ENCODE measurements at places on chromosomes 4 and X.

DNA sequence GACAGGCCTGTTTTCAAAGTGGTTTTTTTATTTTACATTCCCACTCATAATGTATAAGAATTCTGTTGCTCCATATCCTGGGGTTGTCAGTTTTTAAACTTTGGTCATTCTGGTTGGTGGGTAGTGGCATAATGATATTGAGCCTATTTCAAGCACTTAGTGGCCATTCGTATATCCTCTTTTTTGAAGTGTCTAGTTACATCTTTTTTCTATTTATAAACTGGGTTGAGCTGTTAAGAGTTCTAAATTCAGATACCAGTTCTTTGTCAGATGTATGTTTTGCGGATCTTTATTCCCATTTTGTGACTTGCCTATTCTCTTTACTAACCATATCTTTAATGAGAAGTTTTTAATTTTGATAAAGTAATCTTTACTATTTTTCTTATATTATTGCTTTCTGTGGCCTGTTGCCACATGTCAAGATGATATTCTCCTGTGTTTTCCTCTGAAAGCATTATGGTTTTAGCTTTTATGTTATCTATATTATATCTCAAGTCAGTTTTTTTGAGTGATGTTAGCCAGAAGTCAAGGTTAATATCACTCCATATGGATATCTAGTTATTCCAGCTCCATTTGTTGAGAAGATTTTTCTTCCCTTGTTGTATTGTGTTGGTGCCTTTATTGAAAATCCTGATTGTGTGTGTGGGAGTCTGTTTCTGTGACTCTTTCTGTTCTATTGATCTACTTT, 110.9 kb downstream of the FHIP1A start:
- DNase-seq: no peak

- DNase-seq: peak; percentile 54
These were observed 283.2 kb upstream of the CPEB2 start for GRCh38 chr4:14719053-14719452.

DNA sequence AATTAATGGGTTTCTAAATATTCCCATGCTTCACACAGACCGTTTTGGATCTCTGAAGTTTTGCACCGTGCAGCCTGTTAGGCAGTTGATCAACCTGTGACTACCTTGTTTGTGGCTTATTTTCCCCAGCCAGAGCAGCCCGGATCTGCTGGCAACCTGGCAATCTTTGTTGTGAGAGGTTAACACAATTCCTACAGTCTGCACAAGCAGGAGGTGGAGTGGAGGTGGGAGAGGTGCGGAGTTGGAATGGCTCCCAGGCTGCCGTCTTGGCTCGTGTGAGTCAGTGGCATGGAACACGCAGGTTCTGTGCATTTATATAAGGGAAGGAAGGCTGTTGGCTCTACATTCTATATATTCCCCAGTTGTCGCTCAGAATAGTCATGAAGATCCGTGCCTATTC, 70.9 kb upstream of the STOX2 start:
- no peak for DNase-seq

GRCh38 chr4:128271551-128271950, 16.1 kb downstream of the PGRMC2 start:
- no peak for DNase-seq

DNA sequence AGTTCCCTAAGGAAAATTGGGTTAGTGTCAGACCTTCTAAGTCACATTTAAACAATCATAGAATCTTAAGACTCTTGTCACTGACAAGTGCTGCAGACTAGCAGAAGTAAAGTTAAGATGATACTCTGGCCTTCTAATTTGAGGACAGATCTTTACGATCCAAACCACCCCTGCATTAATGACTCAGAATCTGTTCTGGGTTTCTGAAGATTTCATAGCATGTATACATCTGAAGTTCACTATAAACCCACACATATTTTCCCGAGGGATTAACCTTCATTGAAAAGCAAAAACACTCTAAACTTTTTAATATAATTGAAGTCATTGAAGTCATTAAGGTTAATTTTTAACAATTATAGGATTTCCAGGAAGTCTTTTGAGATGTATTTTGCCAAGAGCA, 674.3 kb downstream of the IQCM start:
- DNase-seq: no peak

DNA sequence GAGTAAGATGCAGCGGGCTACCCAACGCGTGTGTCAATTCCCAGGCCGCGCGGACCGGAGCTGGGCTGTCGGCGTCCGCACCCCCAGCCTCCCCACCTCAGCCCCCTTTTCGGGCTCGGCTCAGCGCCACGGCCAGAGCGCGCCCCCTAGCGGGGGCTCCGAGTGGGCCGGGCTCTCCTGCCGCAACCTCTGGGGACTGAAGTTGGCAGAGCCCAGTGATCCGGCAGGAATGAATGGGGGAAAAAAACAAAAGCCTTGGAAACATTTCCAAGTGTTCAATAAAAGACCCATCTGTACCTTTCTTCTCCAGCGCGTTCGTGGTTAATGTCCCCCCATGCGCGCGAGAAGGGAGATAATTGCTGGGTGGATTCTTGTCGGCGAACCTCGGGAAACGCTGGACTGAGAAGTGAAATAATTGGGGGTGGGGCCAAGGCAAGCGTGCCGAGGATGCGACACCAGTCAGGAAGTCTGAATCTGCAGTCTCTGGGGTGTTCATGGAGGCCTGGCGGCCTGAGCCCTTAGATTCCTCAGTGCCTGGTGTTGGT, 5.2 kb upstream of the ARX start:
- no peak for DNase-seq

DNA sequence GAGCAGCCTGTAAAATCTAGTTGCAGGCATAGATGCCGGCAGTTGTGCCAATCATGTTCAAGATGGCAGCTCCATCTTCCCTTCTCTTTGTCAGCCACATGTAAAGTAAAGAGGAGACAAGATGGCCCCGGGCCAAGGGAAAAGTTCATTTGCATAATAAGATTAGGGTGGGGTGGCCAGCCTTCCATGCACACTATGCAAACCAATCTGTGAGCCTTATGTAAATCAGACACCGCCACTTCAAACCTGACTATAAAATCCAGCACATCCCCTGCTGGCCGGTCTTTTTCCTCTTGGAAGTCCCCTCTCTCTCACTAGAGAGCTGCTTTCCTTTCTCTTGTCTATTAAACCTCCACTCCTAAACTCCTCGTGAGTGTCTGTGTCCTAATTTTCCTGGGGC, 78.9 kb upstream of the CBR4 start:
- DNase-seq: no peak

DNA sequence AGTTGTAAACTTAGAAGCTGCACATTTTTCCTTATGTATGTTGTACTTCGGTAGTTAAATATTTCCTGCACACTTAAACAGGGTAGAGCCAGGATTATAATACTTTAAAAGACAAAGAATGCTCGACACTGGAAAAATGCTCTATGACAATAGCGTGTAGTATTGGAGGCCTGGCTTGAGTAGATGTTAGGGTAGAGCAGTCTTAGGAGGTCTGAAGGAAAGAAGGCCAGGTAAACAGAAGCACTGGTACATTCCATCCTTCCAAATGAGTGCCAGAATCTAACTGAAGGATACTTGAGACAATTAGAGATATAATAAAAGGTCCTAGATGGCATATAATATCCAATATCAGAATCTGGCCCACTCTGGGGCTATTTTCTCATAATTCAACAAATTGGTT, 42.3 kb downstream of the ATXN3L start:
- DNase-seq: no peak

GRCh38 chrX:68238568-68238967, 194.7 kb downstream of the OPHN1 start:
- DNase-seq: no peak

DNA sequence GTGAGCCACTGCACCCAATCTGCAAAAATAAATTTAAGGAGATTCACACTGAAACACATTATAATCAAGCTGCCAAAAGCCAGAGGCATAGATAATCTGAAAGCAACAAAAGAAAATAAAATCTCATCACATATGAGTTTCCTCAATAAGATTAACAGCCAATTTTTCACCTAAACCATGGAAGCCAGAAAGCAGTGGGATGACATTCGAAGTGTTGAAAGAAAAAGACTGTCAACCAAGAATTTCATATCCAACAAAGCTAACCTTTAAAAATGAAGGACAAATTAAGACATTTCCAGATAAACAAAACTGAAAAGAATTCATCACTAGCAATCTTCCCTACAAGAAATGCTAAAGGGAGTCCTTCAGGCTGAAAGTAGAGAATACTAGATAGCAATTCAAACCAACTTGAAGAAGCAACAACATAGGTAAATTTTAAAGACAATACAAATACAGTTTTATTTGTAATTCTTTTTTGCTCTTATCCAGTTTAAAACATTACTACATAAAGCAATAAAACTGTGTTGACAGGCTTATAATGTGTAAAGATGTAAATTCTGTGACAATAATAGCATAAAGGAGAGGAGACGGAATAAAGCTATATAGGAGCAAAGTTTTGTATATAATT, 23.1 kb upstream of the KLHL8 start:
- DNase-seq: no peak

DNA sequence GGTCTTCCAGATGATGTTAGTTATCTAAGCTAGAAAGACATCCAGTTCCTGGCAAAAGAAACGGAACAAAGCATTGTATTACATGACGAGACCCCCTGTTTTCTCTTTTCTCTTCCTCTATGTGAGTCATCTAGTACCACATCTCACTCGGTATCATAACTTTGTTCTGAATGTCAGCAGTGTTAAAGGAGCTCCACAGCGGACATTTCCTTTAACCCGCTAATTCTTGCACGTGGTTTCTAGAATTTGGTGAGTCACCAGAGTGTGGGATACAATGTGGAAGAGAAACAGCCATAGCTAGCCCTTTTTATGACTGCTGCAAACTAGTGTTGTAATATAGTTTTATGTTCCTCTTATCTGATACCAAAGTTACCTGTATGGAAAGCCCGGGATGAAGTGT, 243.7 kb downstream of the TENM3 start:
- DNase-seq: no peak

GRCh38 chr4:6221851-6222760, 21.8 kb upstream of the JAKMIP1 start:
- DNase-seq: no peak

- peak; percentile 14 for DNase-seq
These were observed 61.0 kb downstream of the CHRNA9 start for GRCh38 chr4:40395908-40396793.

DNA sequence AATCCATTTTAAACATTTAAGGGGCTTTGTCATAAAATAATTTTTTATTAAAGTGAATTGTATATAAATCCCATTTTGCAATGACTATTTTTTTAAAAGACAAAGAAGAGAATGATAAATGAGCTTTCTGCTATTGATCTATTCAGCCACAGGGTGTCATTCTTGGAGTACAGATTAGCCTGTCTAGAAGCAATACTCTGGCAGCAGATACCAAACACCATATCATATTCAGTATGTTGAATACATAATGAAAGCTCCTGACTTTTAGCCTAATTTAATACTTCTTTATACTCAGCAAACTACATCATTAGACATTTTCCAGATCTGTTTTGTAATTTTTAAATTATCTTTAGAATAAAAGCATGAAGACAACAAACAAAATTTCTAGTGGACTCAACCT, 496.3 kb downstream of the PDGFC start:
- no peak for DNase-seq

- DNase-seq: no peak
These were observed 29.7 kb downstream of the PPP1R2C start for GRCh38 chrX:42748067-42748850.

GRCh38 chrX:153504445-153505016, 9.8 kb downstream of the BGN start:
- DNase-seq: no peak

DNA sequence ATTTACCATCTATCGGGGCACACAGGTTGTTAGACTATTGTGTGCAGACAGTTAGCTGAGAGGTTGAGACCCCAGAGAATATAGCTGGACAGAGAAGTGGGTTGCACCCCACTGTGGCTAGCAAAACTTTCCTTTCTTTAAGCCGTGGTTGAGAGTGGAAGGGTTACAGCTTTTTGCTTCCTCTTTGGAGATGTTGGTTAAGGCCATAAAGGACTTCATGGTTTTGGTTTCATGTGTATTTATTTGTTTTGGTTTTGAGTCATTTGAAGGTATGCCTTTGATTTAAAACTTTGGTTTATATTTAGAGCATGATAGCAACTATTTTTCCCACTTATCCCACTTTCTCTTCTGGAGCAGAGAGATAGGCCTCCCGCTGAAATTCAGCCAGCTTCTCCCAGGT, 274.3 kb upstream of the IL1RAPL1 start:
- no peak for DNase-seq

DNA sequence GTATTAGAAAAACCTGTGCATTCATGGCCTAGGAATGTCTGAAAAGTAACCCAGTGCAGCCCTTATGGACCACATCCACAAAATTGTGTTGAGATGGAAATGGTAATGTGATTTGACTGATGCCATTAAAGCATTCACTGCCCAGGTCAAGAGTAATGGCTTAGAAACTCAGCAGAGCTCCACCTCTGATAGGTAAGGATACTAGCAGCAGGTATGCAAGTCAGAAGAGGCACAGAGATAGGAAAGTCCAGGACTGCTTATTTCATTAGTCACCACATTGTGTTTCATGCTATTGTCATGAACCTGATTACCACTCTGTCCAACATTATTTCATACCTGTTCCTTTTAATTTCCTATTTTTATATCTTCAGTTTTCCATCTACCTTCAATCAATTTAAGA, 2042.2 kb downstream of the ARAP2 start:
- DNase-seq: no peak

DNA sequence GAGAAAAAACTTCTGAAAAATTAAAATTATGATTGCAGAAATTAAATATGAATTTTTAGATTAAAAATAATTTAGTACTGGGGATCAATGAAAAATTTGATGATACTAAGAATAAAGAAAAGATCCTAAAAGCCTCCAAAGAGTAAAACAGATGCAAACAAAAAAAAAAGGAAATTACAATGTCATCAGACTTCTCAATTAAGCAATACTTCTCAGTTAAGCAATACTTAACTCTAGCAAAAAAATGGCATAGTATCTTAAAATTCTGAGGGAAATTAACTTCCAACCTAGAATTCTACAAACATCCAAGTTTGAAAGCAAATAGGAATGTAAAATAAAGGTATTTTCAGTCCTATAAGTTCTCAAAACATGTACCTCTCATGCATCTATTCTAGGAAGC, 141.2 kb upstream of the INTU start:
- DNase-seq: no peak

- no peak for DNase-seq
These were observed 87.4 kb upstream of the ETNPPL start for GRCh38 chr4:108850219-108850649.

- no peak for DNase-seq
These were observed 87.3 kb downstream of the CXCL13 start for GRCh38 chr4:77692847-77693432.

DNA sequence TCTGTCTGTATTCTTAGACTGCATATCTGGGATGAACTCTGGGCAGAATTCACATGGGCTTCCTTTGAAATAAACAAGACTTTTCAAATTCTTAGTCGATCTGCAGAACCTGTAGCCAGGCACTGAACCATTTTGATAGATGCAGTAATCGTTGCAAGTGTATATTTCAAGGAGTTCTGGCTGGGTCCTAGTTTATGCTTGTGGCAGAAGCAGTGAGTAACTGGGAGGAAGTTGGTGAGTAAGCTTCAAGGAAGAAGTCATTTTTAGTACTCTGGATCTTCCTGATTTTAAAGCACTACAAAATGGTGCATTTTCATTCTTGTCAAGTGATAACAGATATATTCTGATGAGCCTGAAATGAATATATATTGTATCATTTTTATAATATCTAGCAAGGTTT, 9.5 kb downstream of the HPRT1 start:
- DNase-seq: peak; percentile 16

- no peak for DNase-seq
These were observed 484.2 kb downstream of the BCOR start for GRCh38 chrX:39613482-39613995.
